Heart right ventricle (tissue), 16 donors: ENCODE measurements at places on chromosomes 16 and 17.

- DNase-seq, result no peak
- no peaks in the 10 kb centered on the region for H3K27me3 ChIP-seq
- H3K27ac ChIP-seq, result no peak overlapping the region
- no peaks in the 10 kb centered on the region for H3K36me3 ChIP-seq
- H3K4me1 ChIP-seq, result no peaks in the 10 kb centered on the region
Measured at GRCh38 chr16:66004699-66005098, 361.8 kb upstream of the CDH5 start.

DNA sequence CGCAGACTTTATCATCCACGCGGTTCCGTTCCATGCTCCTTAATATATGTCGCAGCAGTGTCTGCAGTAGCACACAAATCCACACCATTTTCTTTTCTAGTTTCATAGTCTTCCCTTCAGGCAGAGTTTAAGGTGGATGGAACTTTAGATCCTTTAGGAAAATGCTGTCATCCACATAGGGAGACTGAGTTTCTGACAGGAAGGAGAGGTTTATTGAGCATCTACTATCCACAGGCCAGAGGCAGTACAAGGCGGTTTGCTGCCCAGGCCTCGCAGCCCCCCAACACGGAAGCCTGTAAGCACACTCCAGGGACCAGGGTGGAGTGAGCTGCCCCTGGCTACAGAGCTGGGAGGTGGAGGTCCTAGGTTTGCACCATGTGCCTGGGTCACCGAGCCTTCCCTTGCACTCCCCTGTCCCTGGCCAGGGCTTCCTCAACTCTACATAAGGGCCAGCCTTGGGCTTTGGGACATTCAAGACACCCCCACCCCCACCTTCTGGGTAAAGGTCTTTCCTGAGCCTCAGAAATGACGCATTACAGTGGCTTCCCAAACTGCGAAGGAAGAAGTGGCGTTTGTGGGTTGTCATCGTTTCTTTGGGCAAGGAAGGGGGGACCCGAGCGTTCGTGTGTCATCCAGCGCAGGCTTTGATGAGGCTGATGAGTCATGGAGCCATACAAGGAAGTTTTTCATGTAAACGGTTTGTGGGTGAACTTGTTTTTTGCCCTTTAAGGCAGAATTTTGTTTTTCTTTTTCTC is 146.5 kb upstream of the PLCG2 start:
- H3K27ac ChIP-seq, result peak overlapping the region; percentile 89
- H3K36me3 ChIP-seq, result no peaks in the 10 kb centered on the region
- H3K27me3 ChIP-seq, result no peaks in the 10 kb centered on the region
- DNase-seq, result no peak
- peaks cover 20% of the 10 kb centered on the region for H3K4me1 ChIP-seq
- no peak overlapping the region for H3K4me3 ChIP-seq

DNA sequence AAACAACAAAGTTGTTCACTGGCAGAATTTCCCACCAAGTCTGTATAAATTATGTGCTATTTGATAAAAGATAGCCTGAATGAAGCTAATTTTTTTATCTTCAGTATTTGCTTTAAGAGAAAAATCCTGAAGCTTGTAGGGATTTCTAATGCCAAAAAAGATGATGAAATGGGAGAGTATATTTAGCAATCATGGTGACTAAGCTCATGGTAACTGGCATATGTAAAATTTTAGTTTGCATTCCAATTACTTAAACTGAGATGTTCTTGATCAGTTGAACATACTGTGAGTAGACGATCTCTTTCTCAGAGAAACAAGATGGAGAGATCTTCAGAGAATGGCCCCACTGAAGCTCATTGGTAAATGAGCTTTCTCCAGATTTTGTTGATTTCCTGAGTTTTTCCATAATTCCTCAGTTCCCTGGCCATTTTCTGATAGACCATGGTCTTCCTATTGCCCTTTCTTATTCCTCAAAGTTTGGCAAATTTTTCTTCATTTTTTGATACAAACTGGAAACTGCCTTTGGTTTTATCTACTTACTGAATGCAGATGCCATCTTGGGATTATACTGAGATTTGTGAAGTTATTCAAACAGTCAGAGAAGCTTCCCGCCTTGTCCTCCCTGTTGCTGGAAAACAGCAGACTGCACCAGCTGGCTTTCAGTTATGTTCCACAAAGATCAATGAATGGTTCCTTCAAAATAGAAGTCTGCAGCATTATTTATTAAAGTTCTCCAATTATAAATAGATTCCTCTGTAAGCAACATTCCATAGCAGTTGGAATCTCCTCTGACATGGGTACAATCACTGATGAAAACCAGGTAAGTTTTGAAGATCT is 68.3 kb upstream of the ALOX12 start:
- H3K4me3 ChIP-seq, result no peak overlapping the region
- no peak overlapping the region for H3K27ac ChIP-seq
- no peaks in the 10 kb centered on the region for H3K36me3 ChIP-seq
- H3K27me3 ChIP-seq, result peaks cover 5% of the 10 kb centered on the region

DNA sequence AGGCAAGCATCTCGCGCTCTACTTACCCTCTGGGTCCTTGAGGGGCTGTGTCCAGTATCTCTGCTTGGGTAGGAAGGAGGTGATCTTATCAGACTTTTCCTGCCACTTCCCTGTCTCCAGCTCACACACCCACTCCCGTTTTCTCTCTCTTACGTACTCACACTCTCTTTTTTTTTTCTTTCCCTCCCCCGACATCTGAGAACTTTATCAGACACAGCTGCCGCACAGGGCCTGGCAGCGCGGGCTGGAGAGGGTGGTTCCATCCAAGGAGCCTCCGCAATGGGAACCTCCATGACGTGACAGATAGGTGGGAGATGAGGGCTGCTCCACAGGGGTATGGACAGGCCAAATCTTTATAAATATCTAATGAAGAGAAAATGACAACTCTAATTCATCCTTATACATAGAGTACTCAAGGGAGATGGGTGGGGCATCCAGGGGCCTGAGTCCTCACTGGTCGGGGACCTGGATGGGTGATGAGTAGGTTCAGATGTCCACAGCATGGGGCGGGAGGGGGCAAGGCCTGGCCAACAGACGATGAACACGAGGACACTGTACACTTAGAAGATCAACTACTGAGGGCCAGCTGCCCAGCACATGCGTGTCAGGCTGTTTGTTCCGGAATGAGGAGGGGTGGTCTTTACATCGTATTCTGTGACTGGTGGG is 23.3 kb downstream of the MINK1 start:
- H3K4me1 ChIP-seq, result peaks cover 63% of the 10 kb centered on the region
- no peaks in the 10 kb centered on the region for H3K36me3 ChIP-seq
- no peak for DNase-seq
- peak overlapping the region; percentile 88 for H3K27ac ChIP-seq
- no peak overlapping the region for H3K4me3 ChIP-seq

DNA sequence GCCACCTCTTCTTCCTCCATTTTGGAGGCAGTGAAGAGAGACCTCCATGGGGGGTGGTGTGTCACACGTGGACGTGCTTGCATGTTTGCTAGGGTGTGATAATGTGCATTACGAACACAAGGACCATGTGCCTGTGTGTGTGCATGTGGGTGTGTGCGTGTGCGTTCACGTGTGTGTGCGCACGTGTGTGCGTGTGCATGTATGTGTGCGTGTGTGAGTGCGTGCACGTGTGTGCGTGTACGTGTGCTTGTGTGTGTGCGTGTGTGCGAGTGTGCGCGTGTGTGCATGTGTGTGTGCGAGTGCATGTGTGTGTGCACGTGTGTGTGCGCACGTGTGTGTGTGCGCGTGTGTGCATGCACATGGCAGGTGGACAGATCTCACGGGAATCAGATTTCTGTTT is 29.5 kb downstream of the RNF213 start:
- no peaks in the 10 kb centered on the region for H3K27me3 ChIP-seq
- H3K4me1 ChIP-seq, result peaks cover 12% of the 10 kb centered on the region
- DNase-seq, result no peak
- peaks cover 84% of the 10 kb centered on the region for H3K36me3 ChIP-seq
- no peak overlapping the region for H3K27ac ChIP-seq

- H3K27ac ChIP-seq, result no peak overlapping the region
- no peak overlapping the region for H3K4me3 ChIP-seq
- no peaks in the 10 kb centered on the region for H3K27me3 ChIP-seq
- no peaks in the 10 kb centered on the region for H3K36me3 ChIP-seq
Measured at GRCh38 chr17:47889734-47890529, 6.1 kb upstream of the SP2 start.

DNA sequence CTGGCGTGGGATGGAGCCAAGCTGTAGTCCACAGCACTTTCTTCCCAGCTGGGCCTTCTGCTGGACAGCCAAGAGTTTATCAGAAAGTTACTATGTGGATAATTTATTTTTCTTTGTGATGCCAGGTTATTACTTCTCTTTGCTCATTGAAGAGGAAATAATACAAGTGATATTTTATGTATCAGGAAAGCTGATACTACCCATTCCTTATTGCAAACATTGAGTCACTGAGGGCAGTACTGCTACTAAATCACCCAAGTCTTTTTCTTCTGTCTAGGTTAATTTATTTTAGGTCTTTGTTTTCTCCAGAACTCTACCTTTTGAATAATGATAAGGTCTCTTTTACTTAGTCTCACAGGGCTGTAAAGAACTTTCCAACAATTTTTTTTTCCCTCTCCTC is 8.3 kb downstream of the NUP93 start:
- H3K27me3 ChIP-seq, result no peaks in the 10 kb centered on the region
- peaks cover under 1% of the 10 kb centered on the region for H3K4me1 ChIP-seq
- H3K27ac ChIP-seq, result no peak overlapping the region
- H3K36me3 ChIP-seq, result no peaks in the 10 kb centered on the region
- H3K4me3 ChIP-seq, result no peak overlapping the region

GRCh38 chr17:4032738-4033137 is 68.5 kb upstream of the ATP2A3 start:
- no peaks in the 10 kb centered on the region for H3K27me3 ChIP-seq
- H3K27ac ChIP-seq, result no peak overlapping the region
- H3K4me1 ChIP-seq, result no peaks in the 10 kb centered on the region
- H3K4me3 ChIP-seq, result no peak overlapping the region
- DNase-seq, result no peak
- H3K36me3 ChIP-seq, result peaks cover 50% of the 10 kb centered on the region

DNA sequence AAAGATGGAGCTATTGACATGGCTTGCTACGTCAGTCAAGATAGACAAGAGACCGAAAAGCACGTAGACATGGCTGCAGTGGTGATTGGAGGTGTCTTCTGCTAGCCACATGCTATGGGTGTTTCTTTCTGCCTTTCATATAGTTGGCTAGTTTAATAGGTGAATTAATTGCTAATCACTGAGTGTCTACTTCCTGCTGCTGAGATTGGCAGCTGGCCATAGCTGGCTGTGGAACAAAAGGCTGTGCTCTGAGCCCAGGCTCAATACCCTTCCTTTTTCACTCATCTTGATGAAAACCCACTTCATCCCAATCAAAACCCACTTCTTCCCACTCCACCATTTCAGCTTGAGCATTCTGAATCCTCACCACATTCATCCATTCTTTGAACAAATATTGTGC is 221.4 kb upstream of the MAF start:
- no peak for DNase-seq
- no peak overlapping the region for H3K4me3 ChIP-seq
- no peaks in the 10 kb centered on the region for H3K36me3 ChIP-seq
- H3K4me1 ChIP-seq, result no peaks in the 10 kb centered on the region

DNA sequence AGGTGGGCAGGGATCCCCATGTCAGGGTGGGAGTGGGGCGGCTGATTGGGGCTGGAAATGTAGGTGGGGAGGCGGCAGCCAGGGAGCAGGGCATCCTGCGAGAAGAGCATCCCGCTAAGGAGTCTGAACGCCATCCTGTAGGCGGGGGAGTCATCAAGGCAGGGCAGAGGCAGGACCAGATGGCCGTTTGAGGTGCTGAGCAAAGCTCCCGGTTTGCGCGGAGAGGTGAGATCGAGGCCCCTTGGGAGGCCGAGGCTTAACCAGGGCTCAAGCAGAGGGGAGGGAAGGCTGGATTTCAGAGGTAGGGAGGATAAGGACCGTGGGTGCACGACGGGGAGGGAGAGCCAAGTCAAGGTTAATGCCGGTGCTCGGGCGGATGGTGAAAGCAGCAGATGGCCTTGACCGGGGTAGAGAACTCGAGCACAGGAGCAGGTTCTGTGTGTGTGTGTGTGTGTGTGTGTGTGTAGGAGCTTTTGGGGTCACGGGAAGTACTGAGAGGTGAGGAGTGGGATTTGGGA is 472 bp upstream of the NME2 start:
- peak; percentile 18 for DNase-seq
- peak overlapping the region; percentile 79 for H3K27ac ChIP-seq
- H3K36me3 ChIP-seq, result peaks cover 5% of the 10 kb centered on the region
- H3K4me1 ChIP-seq, result peaks cover 19% of the 10 kb centered on the region

DNA sequence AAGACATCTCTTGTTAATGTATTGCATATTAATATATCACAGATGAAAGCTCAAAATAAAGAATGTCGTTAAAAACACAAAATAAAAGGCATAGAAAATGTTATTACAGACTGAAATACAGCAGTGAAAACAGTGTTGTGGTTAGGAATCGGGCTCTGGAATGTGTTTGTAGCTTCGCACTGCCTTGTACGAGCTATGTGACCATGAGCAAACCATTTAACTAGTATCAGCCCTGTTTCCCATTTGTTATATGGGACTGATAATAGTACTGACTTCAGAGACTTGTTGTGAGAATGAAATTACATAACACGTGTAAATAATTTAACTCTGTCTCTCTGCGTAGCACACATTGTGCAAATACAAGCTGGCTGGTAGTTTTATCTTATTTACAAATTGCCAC is 648 bp upstream of the RBFOX1 start:
- H3K27me3 ChIP-seq, result no peaks in the 10 kb centered on the region
- peak overlapping the region; percentile 82 for H3K27ac ChIP-seq
- no peaks in the 10 kb centered on the region for H3K36me3 ChIP-seq
- DNase-seq, result no peak
- H3K4me3 ChIP-seq, result no peak overlapping the region

GRCh38 chr16:17526956-17527937 is 56.5 kb upstream of the XYLT1 start:
- DNase-seq, result no peak
- H3K27me3 ChIP-seq, result peaks cover 11% of the 10 kb centered on the region
- no peaks in the 10 kb centered on the region for H3K4me1 ChIP-seq
- H3K27ac ChIP-seq, result no peak overlapping the region
- H3K4me3 ChIP-seq, result no peak overlapping the region

- H3K4me3 ChIP-seq, result no peak overlapping the region
- H3K27me3 ChIP-seq, result peaks cover 3% of the 10 kb centered on the region
- H3K36me3 ChIP-seq, result no peaks in the 10 kb centered on the region
Measured at GRCh38 chr17:6163612-6164333, 93.6 kb downstream of the WSCD1 start.

- no peaks in the 10 kb centered on the region for H3K27me3 ChIP-seq
- H3K27ac ChIP-seq, result peak overlapping the region; percentile 78
- H3K36me3 ChIP-seq, result no peaks in the 10 kb centered on the region
- DNase-seq, result no peak
- no peak overlapping the region for H3K4me3 ChIP-seq
Measured at GRCh38 chr17:17922070-17922614, 50.1 kb downstream of the TOM1L2 start.

- H3K27me3 ChIP-seq, result no peaks in the 10 kb centered on the region
- no peak overlapping the region for H3K27ac ChIP-seq
- peak overlapping the region; percentile 94 for H3K4me3 ChIP-seq
- no peak for DNase-seq
- H3K4me1 ChIP-seq, result peaks cover 59% of the 10 kb centered on the region
- no peaks in the 10 kb centered on the region for H3K36me3 ChIP-seq
Measured at GRCh38 chr17:41967921-41968578, 1.5 kb downstream of the CNP start.
